ENCODE measurements at places on chromosomes 12 and 14.

GRCh38 chr12:72141381-72141780 lies 130.8 kb upstream of the TRHDE start:
- no peak for DNase-seq

DNA sequence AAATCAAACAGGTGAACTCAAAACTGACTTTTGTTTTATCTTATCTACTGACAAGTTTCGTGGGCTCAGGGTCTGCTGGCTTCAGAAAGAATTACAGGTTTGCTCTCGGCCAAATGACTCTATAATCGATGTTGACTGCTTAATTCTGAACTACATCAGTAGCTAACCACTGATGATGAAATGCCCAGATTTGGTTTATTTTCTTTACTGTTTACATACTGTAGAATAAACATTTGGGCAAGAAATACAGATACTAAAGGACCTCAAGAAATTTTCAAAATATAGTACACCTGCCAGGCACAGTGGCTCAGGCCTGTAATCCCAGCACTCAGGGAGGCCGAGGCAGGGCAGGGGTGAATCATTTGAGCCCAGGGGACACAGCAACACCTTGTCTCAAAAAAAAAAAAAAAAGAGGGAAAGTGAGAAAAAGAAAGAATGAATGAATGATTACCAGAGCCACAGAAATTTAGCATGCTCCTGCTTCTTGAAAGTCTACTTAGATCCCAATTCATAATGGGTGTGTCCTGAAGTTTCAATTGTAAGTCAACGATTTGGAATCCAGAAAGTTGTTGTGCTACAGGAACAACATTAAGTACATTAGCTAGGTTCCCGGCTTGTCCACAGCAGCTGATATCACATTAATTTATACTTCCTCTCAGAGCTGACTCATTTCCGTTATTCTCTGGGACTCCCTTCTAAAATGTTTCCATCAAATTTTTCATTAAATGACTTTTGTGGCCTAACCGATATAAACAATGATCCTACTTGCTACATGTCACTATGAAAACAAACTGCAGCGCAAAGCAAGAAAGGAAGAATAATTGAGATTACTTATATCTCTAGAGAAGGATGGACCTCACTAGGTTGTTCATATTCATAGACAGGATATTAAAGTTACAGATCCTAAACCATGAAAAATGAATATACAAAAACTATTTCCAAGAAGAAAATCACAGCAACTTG lies 134.3 kb downstream of the MED13L start:
- DNase-seq: no peak

GRCh38 chr14:49946320-49947141 lies 53.6 kb downstream of the ARF6 start:
- no peak for DNase-seq

- no peak for DNase-seq
Observed at GRCh38 chr14:64955297-64955696, 12.8 kb upstream of the GPX2 start.

GRCh38 chr12:127860536-127860935 lies 406.4 kb upstream of the TMEM132C start:
- no peak for DNase-seq

GRCh38 chr12:43816168-43816567 lies 10.1 kb upstream of the TWF1 start:
- no peak for DNase-seq

- DNase-seq: no peak
Observed at GRCh38 chr14:87966816-87967215, 26.2 kb downstream of the GALC start.

- DNase-seq: no peak
Observed at GRCh38 chr12:76032043-76032981, 736 bp upstream of the PHLDA1 start.

GRCh38 chr12:20096430-20096829 lies 271.9 kb upstream of the PDE3A start:
- DNase-seq: no peak

DNA sequence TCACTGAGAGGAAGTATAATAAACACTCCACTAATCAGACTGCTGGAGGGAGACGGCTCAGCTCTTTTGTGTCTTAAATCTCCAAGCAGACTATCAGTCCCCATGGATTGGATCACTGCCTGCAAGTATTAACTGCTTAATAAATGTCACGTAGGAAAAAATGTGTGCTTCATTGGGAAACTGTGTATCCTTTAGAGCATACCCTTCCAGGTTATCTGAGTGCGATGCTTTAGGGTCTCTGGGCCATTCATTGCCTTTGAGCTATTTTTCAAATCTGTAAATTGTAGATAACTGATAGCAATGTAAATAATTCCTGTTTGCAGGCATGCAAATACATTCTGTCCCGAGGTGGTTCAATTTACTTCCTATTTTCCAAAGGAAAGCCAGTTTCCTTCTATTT lies 45.0 kb upstream of the VASH1 start:
- DNase-seq: no peak
